ENCODE measurements at places on chromosomes 7 and 10. TPM values are rescaled to one million over a fixed set of nuclear protein-coding genes. Genes with fewer than 3 reads are reported as not detected.
A peak's percentile ranks its signal among the peaks of the same experiment; 100 is the strongest.

- DNase-seq: peak; percentile 79
- H3K27me3 ChIP-seq: no peaks in the 10 kb centered on the region
- peaks cover 27% of the 10 kb centered on the region for H3K4me1 ChIP-seq
- H3K36me3 ChIP-seq: no peaks in the 10 kb centered on the region
- no peak overlapping the region for H3K4me3 ChIP-seq
Measured at GRCh38 chr10:35423505-35424306, 87.4 kb downstream of the CCNY start.

DNA sequence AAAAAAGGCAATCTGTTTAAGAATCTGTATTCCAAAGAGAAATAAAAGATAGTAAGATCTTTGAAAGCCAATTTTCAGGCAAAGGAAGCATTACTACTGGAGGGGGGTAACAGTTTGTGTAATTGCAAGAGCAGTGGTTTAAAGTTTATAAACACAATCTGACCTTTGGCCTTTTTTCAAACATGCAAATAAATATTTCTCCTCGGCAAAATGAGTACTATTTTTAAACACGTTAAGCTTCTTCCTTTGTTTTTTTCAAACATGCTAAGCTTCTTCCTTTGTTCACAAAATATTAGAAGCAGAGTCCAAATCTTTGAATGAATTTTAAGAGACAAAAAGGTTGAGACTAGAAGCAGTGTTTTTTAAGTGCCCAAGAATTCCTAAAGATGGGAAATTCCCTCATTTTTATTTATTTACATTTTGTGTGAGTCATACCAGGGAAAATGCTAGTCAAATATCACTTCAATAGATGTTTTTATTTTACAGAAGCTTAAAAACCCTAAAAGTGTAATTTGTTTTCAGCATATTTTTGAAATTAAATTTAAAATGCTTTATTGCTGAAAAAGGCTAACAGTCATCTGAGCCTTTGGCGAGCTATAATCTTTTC is 229.3 kb downstream of the GPR37 start:
- H3K27me3 ChIP-seq: no peaks in the 10 kb centered on the region
- peak; percentile 59 for DNase-seq
- no peaks in the 10 kb centered on the region for H3K36me3 ChIP-seq
- H3K27ac ChIP-seq: 0 out of 2 replicates have a peak overlapping the region, but pooled peaks have one; percentile 41

GRCh38 chr7:8387551-8388256 is 45.7 kb upstream of the NXPH1 start:
- no peak for DNase-seq
- no peak overlapping the region for H3K27ac ChIP-seq
- H3K4me3 ChIP-seq: no peak overlapping the region
- no peaks in the 10 kb centered on the region for H3K36me3 ChIP-seq
- no peaks in the 10 kb centered on the region for H3K27me3 ChIP-seq
- H3K4me1 ChIP-seq: no peaks in the 10 kb centered on the region

GRCh38 chr7:128359939-128360338 is 1.6 kb downstream of the PRRT4 start:
- no peak overlapping the region for H3K27ac ChIP-seq
- H3K27me3 ChIP-seq: peaks cover 84% of the 10 kb centered on the region
- DNase-seq: no peak
- no peaks in the 10 kb centered on the region for H3K4me1 ChIP-seq

DNA sequence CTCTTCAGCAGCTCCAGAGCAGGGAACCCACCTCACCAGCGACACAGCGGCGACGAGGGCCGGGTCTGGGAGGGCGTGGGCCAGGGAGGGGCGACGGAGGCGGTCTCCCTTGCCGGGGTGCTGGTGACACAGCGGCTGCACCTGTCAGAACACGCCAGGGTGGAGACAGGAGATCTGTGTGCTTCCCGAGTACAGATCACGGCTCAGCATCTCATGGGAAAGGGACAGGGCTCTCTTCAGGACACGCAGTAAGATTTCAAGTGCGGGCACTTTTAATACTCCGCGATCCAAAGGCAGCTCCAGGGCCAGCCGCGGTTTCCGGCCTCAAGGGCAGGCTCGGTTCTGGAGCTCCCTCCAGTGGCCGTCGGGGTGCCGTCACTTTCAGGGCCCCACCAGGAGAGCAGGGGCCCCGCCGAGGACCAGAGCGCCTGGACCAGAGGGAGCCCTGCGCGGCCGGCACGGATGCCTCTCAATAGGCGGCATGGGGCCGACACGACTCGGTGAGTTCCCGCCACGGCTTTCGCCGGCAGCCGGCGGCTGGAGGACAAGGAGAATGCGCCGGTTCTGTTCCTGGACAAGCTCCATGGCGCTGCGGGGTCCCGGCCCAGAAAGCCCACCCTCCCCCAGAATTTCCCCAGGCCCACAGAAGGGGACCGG is 21.4 kb downstream of the GPR146 start:
- peaks cover 2% of the 10 kb centered on the region for H3K4me1 ChIP-seq
- H3K27ac ChIP-seq: no peak overlapping the region
- H3K27me3 ChIP-seq: no peaks in the 10 kb centered on the region
- DNase-seq: peak; percentile 58
- no peak overlapping the region for H3K4me3 ChIP-seq

GRCh38 chr7:99397297-99397983 is 11.0 kb downstream of the PDAP1 start:
- H3K27ac ChIP-seq: no peak overlapping the region
- no peak overlapping the region for H3K4me3 ChIP-seq
- no peak for DNase-seq
- H3K36me3 ChIP-seq: peaks cover 76% of the 10 kb centered on the region
- H3K4me1 ChIP-seq: peaks cover 9% of the 10 kb centered on the region

DNA sequence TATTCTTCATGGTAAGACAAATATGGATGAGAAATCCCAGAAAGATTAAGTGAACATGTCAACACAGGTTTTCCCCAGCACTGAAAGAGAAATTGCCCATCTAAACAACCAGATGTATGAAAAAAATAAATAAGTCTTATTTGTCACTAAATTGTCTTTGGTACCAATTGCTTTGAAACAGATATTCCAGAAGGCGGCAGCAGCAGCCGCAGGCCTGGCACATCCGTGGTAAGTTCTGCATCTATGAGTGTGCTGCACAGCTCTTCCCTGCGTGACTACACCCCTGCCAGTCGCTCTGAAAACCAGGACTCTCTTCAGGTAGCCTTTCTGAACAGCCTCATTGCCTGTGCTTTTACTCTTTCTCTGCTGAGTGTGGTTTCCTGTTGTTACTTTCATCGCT is 49.7 kb upstream of the GATAD1 start:
- no peaks in the 10 kb centered on the region for H3K27me3 ChIP-seq
- no peak overlapping the region for H3K4me3 ChIP-seq
- H3K36me3 ChIP-seq: peaks cover 21% of the 10 kb centered on the region
- no peaks in the 10 kb centered on the region for H3K4me1 ChIP-seq
- DNase-seq: no peak

GRCh38 chr7:100598425-100598824 is 3.7 kb upstream of the PCOLCE start:
- H3K4me3 ChIP-seq: no peak overlapping the region
- peak; percentile 12 for DNase-seq
- peaks cover 1% of the 10 kb centered on the region for H3K36me3 ChIP-seq
- no peaks in the 10 kb centered on the region for H3K27me3 ChIP-seq
- peaks cover 3% of the 10 kb centered on the region for H3K4me1 ChIP-seq
- no peak overlapping the region for H3K27ac ChIP-seq

GRCh38 chr10:103884681-103885139 is 29.3 kb upstream of the SH3PXD2A start:
- peaks cover 12% of the 10 kb centered on the region for H3K4me1 ChIP-seq
- no peaks in the 10 kb centered on the region for H3K27me3 ChIP-seq
- H3K27ac ChIP-seq: no peak overlapping the region
- H3K4me3 ChIP-seq: no peak overlapping the region

DNA sequence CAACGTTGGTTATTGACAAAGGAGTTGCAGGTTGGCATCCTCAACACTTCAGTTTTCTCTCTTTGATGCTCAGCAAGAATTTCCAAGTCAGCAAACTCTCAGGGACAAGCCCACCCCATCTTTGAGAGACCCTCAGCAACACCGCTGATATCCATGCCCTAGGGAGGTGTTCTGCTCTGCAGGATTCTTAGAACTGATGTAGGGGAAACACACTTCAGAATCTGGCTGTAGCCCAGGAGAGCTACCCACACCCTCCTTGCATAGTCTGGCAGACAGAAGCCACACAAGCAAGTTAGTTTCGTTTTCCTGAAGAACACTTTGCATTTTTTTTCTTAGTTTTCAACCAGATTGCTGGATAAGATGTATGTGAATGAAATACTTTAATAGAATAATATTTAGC is 822 bp downstream of the SAMD9L start:
- peak overlapping the region; percentile 6 for H3K27ac ChIP-seq
- H3K36me3 ChIP-seq: peaks cover 1% of the 10 kb centered on the region
- peak; percentile 59 for DNase-seq
- H3K4me1 ChIP-seq: peaks cover 7% of the 10 kb centered on the region

DNA sequence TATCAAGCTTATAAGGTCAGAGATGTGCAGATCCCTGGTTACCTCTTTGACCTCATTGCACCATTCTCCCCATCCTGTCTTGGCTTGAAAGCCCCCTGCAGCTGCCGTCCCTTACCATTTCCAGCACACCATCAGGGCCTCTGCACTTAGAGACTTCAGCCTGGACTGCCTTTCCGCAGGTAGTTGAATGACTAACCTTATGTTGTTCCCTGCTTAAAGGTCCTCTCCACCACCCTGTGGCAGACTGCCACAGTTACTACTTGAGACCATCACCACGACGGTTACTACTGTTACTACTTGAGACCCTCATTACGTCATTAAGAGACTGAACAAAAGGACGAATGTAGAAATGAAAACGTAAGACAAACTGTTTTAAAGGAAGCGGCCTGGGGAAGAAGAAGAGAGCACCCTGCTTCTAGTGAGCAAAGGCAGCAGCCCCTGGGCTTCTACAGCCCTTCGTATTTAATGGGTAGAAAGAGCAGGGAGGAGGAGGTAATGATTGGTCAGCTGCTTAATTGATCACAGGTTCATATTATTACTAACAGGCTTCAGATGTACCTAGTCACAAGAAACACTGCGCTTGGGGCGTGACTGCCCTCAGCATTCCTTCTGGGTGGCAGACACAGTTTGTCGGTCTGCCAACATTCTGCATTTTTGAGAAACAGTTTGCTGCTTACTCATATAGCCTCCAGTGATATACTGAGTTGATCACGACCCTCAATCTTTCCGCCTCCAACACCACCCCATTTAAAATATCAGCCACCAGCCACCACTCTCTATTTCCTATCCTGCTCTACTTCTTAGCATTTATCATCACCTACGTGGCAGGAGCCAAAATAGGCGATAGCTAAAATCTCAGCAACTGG is 74.1 kb upstream of the PARD3 start:
- no peaks in the 10 kb centered on the region for H3K36me3 ChIP-seq
- H3K4me1 ChIP-seq: no peaks in the 10 kb centered on the region
- H3K27me3 ChIP-seq: peaks cover 8% of the 10 kb centered on the region
- H3K4me3 ChIP-seq: no peak overlapping the region
- H3K27ac ChIP-seq: no peak overlapping the region

DNA sequence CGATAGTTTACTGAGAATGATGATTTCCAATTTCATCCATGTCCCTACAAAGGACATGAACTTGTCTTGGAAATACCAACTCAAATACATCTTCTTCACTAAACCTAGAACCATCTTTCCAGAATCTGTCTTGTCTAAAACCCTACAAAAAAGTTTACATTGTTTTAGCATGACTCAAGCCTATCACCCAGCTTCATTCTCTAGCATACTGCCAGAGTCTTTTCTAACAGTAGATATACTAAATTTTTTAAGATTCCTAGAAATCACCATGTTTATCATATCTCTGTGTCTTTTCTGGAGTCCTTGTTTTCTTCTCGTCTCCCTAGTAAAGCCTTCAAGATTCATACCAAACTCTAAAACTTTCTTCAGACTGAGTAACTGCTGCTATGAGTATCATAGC is 129.7 kb downstream of the SEMA3E start:
- no peak overlapping the region for H3K27ac ChIP-seq
- H3K27me3 ChIP-seq: no peaks in the 10 kb centered on the region
- no peaks in the 10 kb centered on the region for H3K4me1 ChIP-seq
- no peaks in the 10 kb centered on the region for H3K36me3 ChIP-seq

GRCh38 chr7:6130007-6130587 is 98.9 kb downstream of the ANKRD61 start:
- H3K36me3 ChIP-seq: peaks cover 21% of the 10 kb centered on the region
- H3K4me1 ChIP-seq: no peaks in the 10 kb centered on the region
- H3K27ac ChIP-seq: no peak overlapping the region
- H3K27me3 ChIP-seq: no peaks in the 10 kb centered on the region

DNA sequence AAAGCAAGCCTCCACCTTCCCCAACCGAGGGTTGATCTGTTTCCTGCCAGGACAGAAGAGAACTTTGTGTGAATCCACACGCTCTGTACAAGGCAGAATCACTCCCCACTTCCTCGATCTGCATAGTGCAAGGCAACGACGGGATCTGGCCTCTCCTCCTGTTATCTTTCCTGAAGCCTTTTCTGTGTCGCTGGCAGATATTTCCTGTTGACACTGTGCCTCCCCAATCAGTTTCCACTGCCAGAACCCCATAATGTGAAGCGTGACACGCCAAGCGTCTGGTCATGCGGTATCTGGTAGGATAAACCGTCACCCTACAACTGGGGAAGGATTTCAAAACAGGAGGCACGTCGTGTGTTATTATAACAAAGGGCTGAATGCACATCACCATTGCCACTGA is 57.2 kb downstream of the FAM171A1 start:
- no peaks in the 10 kb centered on the region for H3K27me3 ChIP-seq
- DNase-seq: no peak
- H3K4me3 ChIP-seq: no peak overlapping the region
- no peak overlapping the region for H3K27ac ChIP-seq
- no peaks in the 10 kb centered on the region for H3K36me3 ChIP-seq
- peaks cover 8% of the 10 kb centered on the region for H3K4me1 ChIP-seq

- no peaks in the 10 kb centered on the region for H3K36me3 ChIP-seq
- H3K27ac ChIP-seq: no peak overlapping the region
- no peaks in the 10 kb centered on the region for H3K27me3 ChIP-seq
- H3K4me1 ChIP-seq: peaks cover 7% of the 10 kb centered on the region
- no peak overlapping the region for H3K4me3 ChIP-seq
- no peak for DNase-seq
Measured at GRCh38 chr7:138937484-138937883, 43.7 kb downstream of the KIAA1549 start.

DNA sequence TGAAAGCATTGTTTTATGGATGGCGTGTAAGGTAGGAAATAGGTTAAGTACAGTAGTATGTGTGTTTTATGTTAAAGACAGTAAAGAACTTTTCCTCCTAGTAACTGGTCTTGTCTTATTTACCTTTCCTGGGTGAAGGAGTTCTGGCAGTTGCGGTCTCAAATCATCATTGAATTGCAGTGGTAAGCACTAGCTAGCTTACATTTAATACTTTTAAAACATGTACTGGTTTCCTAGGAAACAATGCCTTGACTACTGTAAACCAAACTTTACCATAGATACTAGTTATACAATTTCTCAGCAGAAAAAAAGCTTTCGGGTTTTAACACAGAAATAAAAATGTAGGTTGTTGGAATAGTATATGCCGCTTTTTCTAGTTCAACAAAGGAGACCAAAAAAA is 37.7 kb downstream of the PRKG1 start:
- H3K4me1 ChIP-seq: peaks cover 13% of the 10 kb centered on the region
- H3K27me3 ChIP-seq: no peaks in the 10 kb centered on the region
- no peaks in the 10 kb centered on the region for H3K36me3 ChIP-seq
- no peak overlapping the region for H3K27ac ChIP-seq

The LLCFC1 gene
- total RNA-seq: not detected

The PTPN12 gene
- total RNA-seq: 24.7 TPM

The ERVW-1 gene
- not detected for total RNA-seq

The LDB3 gene
- 0.28 TPM for total RNA-seq

The VWA2 gene
- not detected for total RNA-seq
